ENCODE measurements at places on chromosomes 16 and 17.
A peak's percentile ranks its signal among the peaks of the same experiment; 100 is the strongest.

- no peak overlapping the region for H3K4me3 ChIP-seq
- no peaks in the 10 kb centered on the region for H3K4me1 ChIP-seq
- H3K27me3 ChIP-seq, result no peaks in the 10 kb centered on the region
- H3K27ac ChIP-seq, result no peak overlapping the region
- DNase-seq, result no peak
- no peaks in the 10 kb centered on the region for H3K36me3 ChIP-seq
Observed at GRCh38 chr16:57307365-57307764, 22.9 kb upstream of the PLLP start.

DNA sequence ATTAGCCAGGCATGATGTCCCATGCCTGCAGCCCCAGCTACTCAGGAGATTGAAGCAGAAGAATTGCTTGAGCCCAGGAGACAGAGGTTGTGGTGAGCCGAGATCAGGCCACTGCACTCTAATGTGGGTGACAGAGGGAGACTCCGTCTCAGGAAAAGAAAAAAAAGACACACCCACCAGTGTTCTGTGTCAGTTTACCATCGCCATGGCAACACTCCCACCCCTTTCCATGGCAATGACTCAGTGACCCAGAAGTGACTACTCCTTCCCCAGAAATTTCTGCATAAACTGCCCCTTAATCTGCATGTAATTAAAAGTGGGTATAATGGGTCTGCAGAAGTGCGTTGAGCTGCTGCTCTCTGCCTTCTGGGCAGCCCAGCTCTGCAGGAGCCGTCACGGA, 4.0 kb upstream of the ZC3H18 start:
- H3K4me3 ChIP-seq, result no peak overlapping the region
- H3K27me3 ChIP-seq, result no peaks in the 10 kb centered on the region
- H3K36me3 ChIP-seq, result no peaks in the 10 kb centered on the region
- H3K27ac ChIP-seq, result no peak overlapping the region

DNA sequence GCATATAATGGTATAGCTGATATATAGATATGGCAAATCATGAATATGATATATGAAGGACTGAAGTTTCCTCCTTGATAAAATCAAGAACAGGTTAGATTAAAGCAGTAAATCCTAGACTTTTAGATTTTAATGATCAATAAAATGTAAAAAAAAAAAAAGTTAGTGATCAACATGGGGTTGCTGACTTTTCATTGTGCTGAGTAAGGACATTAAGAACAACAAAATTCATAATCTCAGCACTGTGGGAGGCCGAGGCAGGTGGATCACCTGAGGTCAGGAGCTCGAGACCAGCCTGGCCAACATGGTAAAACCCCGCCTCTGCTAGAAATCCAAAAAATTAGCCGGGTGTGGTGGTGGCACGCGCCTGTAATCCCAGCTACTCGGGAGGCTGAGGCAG, 10.4 kb upstream of the CHD3 start:
- peaks cover 29% of the 10 kb centered on the region for H3K4me1 ChIP-seq
- no peak for DNase-seq
- H3K36me3 ChIP-seq, result no peaks in the 10 kb centered on the region
- H3K27ac ChIP-seq, result no peak overlapping the region
- no peak overlapping the region for H3K4me3 ChIP-seq

DNA sequence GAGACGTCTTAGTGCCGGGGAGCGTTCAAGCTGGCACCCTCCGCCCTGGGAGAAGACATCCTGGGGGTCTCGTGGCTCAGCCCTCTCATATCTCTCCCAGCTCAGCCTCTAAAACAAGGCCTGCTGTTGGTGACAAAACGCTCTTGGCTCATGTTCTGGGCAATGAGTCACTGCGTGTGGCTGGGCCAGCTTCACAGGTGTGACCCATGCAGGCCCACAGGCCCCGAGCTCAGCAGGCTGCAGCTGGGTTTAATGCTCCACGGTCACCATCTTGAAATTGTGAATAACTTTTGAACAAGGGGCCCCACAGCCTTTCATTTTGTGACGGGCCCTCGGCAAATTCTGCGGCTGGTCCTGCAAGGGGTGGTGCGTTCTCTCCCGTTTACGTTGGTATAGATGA, 22.4 kb downstream of the GAA start:
- H3K27ac ChIP-seq, result no peak overlapping the region
- H3K27me3 ChIP-seq, result no peaks in the 10 kb centered on the region
- H3K4me3 ChIP-seq, result no peak overlapping the region
- no peak for DNase-seq
- H3K4me1 ChIP-seq, result no peaks in the 10 kb centered on the region
- H3K36me3 ChIP-seq, result peaks cover 7% of the 10 kb centered on the region

- no peaks in the 10 kb centered on the region for H3K27me3 ChIP-seq
- H3K36me3 ChIP-seq, result no peaks in the 10 kb centered on the region
- no peak overlapping the region for H3K4me3 ChIP-seq
- no peaks in the 10 kb centered on the region for H3K4me1 ChIP-seq
- DNase-seq, result no peak
- H3K27ac ChIP-seq, result no peak overlapping the region
Observed at GRCh38 chr17:41567317-41567716, 4.5 kb downstream of the KRT9 start.

DNA sequence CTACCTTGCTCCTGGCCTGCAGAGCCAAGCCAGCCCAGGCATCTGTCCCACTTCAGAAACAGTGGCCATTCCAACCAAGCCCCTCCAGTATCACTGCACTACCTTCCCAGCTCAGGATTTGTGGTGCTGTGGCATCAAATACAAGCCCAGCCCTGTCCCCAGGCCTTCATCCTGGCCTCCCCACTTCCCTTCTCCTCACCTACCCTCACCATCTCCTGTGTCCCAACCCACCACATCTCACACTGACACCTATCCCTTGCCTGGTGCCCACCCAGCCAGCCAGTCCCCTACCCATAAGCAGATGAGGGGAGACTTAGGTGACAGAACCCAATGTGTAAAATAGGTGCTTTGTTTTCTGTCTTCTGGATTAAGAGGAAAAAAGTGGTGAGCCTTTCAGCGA, 66.0 kb upstream of the CDH5 start:
- H3K4me3 ChIP-seq, result no peak overlapping the region
- H3K36me3 ChIP-seq, result no peaks in the 10 kb centered on the region
- no peaks in the 10 kb centered on the region for H3K27me3 ChIP-seq
- peak; percentile 52 for DNase-seq
- H3K4me1 ChIP-seq, result no peaks in the 10 kb centered on the region

DNA sequence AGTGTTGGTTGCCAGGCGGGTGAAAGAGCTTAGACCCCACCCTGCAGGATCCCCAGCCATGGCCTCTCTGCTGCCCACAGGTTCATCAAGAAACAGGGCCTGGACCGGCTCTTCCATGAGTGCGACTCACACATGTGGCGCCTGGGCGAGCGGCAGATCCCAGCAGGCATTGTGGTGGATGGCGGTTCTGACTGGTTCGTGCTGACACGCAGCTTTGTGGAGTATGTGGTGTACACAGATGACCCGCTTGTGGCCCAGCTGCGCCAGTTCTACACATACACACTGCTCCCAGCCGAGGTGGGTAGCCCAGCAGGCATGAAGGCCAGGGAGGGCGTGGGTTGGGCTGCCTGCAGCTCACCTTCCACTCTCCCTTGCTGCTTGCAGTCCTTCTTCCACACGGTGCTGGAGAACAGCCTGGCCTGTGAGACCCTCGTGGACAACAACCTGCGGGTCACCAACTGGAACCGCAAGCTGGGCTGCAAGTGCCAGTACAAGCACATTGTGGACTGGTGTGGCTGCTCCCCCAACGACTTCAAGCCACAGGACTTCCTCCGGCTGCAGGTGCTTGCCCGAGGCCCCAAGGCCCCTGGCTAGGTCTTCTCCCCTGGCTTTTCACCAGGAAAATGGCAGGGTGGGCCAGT, 9.9 kb downstream of the XYLT2 start:
- H3K36me3 ChIP-seq, result no peaks in the 10 kb centered on the region
- no peaks in the 10 kb centered on the region for H3K27me3 ChIP-seq
- no peak for DNase-seq
- H3K4me1 ChIP-seq, result peaks cover 8% of the 10 kb centered on the region
- H3K27ac ChIP-seq, result no peak overlapping the region

- peak; percentile 9 for DNase-seq
- H3K36me3 ChIP-seq, result peaks cover 36% of the 10 kb centered on the region
- no peaks in the 10 kb centered on the region for H3K4me1 ChIP-seq
- H3K27ac ChIP-seq, result no peak overlapping the region
Observed at GRCh38 chr16:69302301-69302700, 8.8 kb upstream of the VPS4A start.

- H3K27me3 ChIP-seq, result no peaks in the 10 kb centered on the region
- peak overlapping the region; percentile 97 for H3K27ac ChIP-seq
- no peaks in the 10 kb centered on the region for H3K36me3 ChIP-seq
- peak overlapping the region; percentile 55 for H3K4me3 ChIP-seq
Observed at GRCh38 chr17:77321649-77322513, 181.1 kb downstream of the SEC14L1 start.

DNA sequence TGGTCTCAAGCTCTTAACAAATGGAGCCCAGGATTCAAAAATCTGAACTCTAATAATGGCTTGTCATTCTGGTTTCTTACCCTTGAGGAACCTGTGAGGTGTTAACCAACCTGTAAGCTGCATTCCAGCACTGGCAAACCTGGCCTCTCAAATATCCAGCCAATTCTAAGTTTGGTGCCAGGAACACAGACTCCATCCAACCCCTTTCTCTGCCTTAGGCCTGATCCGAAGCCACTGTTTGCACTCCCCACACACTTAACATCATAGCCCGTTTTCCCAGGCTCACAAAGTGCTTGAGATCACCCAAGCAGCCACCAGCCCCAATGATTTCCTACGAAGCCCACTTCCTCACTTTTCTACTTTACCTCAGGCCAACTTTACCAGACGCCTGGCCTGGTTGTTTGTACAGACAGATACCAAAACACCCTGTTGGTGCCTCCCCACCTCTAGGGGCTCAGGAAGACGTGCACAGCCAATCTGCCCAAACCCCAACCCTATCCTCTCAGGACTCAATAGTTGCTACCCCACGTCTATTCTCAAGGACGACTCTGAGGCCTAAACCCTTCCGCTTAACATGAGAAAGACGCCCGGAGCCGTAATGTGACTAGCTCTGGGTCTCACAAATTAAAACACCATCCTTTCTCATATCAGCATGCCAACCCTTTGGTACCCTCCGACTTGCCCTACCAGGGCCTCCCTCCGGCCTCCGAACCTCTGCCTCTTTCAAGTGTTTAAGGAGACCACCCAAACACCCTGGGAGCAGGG, 3.2 kb upstream of the PER1 start:
- H3K4me3 ChIP-seq, result peak overlapping the region; percentile 84
- H3K4me1 ChIP-seq, result peaks cover 45% of the 10 kb centered on the region
- H3K27ac ChIP-seq, result peak overlapping the region; percentile 100
- no peak for DNase-seq

Data from vagina (tissue), 2 donors.